ENCODE measurements at places on chromosomes 16 and 17.

GRCh38 chr17:35890774-35891155, 10.6 kb upstream of the CCL5 start:
- DNase-seq, result no peak

DNA sequence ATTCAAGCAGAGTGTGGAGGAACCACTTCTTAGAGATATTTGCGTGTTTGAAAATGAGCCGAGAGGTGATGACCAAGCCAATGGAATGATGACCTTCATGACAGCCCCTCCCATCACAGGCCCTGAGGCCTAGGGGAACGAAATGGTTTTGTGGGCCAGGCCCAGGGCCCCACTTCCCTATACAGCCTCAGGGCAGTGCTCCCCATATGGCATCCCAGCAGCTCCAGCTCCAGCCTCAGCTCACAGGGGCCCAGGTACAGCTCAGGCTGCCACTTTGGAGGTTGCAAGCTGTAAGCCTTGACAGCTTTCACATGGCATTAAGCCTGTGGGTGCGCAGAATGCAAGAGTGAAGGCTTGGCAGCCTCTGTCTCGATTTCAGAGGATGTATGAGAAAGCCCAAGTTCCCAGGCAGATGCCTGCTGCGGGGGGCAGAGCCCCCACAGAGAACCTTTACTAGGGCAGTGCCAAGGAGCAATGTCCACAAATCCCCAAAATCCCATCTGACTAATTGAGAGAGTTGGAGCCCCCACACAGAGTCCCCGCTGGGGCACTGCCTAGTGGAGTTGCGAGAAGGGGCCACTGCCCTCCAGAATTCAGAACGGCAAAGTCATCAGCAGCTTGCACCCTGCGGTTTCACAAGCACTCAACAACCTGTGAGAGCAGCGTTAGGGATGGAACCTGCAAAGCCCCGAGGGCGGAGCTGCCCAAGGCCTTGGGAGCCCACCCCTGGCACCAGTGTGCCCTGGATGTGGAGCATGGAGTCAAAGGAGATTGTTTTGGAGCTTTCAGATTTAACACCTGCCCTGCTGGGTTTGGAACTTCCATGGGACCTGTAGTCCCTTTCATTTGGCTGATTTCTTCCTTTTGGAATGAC, 21.2 kb downstream of the CHMP6 start:
- DNase-seq, result no peak

- no peak for DNase-seq
Observed at GRCh38 chr16:65315081-65315780, 193.4 kb upstream of the CDH11 start.

- no peak for DNase-seq
Observed at GRCh38 chr16:11819798-11820197, 22.7 kb upstream of the ZC3H7A start.

GRCh38 chr16:52251495-52251894, 295.4 kb downstream of the TOX3 start:
- no peak for DNase-seq

- no peak for DNase-seq
Observed at GRCh38 chr16:2058872-2059271, 11.1 kb downstream of the TSC2 start.

GRCh38 chr17:10120749-10121148, 77.7 kb downstream of the GAS7 start:
- no peak for DNase-seq

GRCh38 chr17:67245694-67246402, 852 bp upstream of the HELZ start:
- peak; percentile 17 for DNase-seq

DNA sequence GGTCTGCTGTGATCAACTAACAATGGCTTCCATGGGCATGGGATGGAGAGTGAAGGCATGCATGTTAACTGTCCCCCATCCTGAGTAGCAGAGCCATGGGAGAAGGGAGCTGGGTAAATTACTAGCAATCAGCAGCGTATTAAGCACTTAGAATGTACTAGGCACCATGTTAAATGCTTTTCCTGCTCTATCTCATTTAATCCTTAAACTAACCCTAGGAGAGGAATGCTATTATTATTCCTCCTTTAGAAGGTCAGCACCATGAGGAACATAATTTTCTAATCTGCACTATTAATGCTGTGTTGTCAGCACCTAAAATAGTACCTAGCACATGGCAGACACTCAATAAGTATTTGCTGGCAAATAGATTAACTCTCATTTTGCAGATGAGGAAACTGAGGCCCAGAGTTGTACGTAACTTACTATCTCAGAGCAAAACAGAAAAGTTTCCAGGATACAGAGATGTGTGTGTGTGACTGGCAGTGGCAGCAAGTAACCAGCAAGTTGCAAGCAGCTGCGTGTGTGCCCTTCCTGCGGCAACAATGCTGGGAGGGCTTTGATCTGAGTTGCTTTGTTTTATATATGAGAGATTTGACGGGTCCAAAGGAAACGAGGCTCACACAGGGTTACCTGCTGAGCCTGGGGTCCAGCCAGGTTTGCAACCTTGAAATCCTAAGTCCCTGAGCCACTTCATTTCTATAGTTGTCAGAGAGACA, 6.5 kb upstream of the KLHL36 start:
- no peak for DNase-seq

DNA sequence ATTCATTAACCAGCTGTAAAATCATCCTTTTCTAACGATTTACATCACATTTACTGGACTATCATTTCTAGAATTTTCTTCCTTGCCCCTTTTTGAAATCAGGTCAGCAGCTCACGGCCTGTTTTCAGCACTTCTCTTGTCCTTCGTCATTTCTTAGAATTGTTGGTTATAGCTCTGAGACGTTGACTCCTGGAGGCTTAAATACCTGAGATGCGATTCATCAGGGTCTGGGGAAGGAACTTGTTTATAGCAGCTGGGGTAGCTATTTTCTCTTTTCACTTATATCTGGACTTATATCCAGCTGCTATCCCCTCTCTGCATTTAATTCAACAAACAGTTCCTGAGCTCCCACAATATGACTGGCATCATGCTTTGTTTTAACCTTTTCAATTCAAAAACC, 338.7 kb upstream of the TNRC6C start:
- DNase-seq, result no peak

GRCh38 chr16:80341263-80341662, 199.5 kb upstream of the DYNLRB2 start:
- DNase-seq, result no peak

DNA sequence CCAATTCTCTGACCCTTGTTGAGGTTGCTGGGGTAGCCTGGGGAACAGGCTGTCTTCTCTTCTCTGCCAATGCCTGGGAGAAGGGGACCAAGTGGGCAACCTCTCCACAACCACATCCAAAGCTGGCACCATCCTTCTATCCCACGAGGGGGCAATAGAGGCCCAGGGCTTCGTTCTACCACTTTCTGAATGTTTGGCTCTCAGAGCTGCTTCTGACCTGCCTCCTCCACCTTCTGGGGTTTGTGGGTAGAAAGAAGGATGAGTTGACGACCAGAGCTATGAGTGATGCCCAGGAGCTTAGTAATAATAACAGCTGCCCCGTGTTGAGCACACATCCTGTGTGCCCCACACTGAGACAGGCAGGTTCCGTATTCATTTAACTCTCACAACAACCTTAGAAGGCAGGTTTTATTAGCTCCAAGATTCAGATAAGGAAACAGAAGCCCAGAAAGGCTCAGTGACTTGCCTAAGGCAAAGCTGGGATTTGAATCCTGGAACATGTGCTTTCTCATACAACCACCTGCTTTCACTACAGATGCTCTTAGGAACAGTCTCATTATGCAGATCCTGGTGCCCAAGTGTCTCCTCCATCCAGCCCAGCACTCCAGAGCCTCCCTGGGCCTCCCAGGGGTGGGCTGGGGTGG, 11.1 kb downstream of the TSPOAP1 start:
- no peak for DNase-seq

- DNase-seq, result no peak
Observed at GRCh38 chr17:51036084-51036483, 84.6 kb downstream of the SPAG9 start.

DNA sequence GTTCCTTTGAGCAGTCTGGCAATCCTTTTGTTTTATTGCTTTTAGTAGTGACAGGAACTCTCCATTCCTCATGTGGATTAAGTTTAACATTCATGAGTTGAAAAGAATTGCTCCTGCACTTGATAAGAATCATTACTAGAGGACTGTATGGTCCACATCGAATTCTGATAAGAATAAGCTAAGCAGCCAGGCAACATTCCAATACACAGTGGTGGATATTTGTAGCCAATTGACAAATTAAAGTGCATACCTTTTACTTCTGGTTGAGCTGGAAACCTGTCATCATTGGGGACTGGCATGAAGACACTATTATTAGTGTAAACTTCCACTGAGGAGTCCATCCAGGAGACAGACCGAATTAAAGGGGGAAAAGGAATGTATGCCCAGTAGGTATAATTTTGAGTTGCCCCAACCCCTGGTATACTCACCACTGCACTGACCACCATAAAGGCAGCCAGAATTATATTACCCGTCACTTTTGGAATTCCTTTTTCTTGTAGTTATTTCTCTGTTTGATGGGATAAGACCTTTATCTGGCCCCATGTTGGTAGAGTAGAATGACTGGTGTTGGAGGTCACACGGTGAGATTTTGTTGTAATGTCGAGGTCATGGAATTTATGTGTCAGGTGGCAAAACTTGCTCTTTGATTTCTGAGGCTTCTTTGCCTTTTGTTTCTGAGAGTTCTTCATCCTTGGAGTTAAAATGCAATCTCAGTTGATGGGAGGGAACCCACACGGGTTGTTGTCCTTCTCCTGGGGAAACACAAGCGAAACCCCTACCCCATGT, 72.1 kb upstream of the ARL4D start:
- DNase-seq, result no peak

GRCh38 chr16:28110479-28110878, 47.0 kb upstream of the GSG1L start:
- peak; percentile 53 for DNase-seq

DNA sequence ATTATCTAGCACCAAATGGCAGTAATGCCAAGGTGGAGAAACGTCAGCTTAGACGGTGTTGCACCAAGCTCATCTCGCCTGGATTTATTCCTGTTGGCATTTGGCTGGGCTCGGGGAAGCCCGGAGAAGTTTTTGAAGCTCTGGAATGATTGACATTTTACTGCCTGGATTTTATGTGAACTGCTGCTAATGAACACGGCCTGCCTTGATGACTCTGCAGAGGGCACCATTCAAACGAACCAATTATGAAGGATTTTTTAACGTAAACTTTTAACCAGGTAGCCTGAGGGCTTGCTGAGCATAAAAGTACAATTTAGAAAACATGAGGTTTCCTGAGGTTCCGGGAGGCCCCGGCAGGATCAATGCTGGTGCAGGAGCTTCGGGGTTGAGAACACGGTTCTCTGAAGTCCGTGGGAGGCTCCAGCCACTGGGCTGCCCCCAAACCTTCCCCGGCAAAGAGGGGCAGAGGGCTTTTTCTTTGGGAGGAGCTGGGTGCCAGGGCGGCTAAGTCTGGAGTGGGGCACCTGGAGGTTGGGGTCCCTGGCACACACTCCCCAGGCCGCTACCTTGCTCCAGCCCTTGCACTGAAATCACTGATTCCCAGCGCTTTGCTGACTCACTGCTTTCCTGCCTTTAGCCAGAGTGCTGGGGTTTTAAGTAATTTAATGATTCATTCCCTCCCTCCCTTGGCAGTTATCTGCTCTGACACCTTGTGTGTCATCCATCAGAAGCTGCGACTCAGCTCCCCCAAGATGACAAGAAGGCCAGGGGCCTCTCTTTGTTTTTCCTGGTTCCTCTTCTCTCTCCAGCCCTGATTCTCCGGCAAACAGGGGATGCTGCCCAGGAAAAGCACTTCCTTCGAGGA, 161.2 kb upstream of the IRX3 start:
- no peak for DNase-seq

GRCh38 chr16:75304521-75305363, 53.3 kb upstream of the BCAR1 start:
- no peak for DNase-seq

DNA sequence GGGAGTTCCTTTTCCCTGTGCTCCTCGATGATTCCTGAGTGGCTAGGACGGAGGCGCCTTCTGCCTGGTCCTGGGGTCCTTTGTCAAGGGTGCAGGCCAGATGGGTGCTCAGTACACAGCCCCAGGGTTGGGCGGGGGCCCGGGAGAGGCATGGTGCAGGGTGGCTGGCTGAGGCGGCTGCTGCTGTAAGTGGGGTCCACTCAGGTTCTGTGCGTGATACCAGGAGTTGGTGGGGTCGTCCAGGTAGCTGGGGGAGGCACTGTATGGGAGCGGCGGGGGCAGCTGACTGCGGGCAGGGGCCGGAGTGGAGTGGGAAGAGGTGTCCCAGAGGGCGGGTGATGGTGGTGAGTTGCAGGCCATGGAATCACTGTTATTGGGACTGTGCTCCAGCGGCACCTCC, 3.6 kb downstream of the DLX3 start:
- no peak for DNase-seq

DNA sequence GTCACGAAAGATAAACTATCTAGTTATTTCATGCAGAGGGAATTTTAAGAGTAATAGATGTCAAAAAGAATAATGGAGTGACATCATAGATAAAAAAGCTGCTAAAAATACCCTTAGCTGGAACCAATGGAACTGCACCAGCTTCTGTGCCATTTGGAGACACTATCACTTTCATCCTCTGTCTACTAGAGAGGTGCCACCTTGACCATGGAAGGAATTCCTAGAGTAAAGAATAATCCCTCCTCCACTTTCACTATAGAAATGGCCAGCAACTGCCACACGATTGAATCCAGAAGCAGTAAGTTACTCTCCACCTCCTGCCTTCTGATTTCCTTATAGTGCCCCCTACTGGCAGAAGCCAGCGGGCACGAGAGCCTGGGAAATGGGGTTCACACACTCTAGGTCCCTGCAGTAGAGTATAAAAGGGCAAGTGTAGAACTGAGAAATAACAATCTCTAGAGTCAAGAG, 2.8 kb upstream of the ALDH3A2 start:
- no peak for DNase-seq

DNA sequence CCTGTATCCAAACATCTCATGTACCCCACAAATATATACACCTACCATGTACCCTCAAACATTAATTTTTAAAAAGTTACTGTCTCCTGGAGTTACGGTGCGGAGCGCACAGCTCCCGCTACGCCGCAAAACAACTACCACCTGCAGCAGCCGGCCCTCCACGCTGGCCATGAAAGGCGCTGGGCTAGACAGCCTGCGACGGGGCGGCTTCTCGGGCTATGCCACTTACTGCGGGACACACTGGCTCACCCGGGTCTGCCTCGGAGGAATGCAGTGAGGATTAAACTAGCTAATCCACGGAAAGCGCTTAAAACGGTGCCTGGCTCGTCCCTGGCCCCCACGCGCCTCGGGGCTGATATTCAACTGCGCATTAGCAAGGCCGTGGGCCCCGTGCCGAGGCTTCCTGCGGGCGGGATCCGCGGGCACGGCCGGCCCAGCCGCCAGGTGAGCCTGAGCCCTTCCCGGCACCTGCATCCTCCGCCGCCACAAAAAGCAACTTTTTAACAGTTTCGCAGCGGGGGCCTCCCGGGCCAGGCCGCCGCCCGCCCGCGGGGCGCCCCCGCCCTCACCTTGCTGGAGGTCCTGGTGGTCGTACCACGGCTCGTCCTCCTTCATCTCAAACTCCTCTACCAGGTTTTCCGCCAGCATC, 633 bp downstream of the CDR2 start:
- DNase-seq, result no peak
